Activated T-cell treated with anti-CD3 and anti-CD28 coated beads for 24 hours (primary cell): ENCODE measurements at places on chromosomes 2 and 18.

- DNase-seq, result no peak
These were observed 47.5 kb downstream of the FRZB start for GRCh38 chr2:182818925-182819324.

DNA sequence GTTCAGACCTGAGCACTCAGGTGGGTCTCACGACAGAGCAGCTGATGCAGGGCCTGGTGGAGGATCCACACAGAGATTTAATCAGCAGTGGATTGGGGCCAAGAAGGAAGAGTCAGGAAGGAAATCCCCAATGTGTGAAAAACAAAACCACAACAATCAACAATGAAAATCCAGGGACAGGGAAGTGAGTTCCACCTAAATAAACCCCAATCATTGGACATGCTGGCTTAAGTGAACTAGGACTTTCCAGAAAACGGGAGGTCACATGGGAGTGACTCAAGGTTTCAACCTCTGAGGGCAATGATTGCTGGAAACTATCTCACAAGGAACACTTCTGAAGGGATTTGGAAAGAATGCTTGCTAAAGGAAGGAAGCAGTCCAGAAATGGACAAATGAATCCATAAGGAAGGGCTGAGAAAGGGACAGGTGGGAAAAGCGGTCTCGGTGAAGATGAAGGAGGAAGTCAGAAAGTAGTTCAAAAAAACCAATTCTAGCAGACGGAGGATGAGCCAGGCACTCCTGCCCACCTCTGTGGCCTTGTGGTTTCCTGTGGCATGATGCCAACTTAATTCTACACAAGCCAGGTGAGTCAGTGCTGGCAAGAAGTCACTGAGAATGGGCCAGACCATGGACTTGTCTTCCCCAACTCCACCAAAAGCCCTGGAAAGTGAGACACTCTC, 15.4 kb upstream of the XDH start:
- DNase-seq, result peak; percentile 26

GRCh38 chr18:39845631-39846030, 2109.4 kb upstream of the PIK3C3 start:
- DNase-seq, result no peak

GRCh38 chr2:207317378-207317984, 151.7 kb upstream of the KLF7 start:
- DNase-seq, result no peak

GRCh38 chr2:18404708-18405107, 155.7 kb downstream of the RDH14 start:
- DNase-seq, result no peak

- DNase-seq, result no peak
These were observed 248.6 kb downstream of the BCL2 start for GRCh38 chr18:63070767-63071502.

GRCh38 chr2:96412307-96413258, 77.0 kb downstream of the NCAPH start:
- DNase-seq, result no peak

DNA sequence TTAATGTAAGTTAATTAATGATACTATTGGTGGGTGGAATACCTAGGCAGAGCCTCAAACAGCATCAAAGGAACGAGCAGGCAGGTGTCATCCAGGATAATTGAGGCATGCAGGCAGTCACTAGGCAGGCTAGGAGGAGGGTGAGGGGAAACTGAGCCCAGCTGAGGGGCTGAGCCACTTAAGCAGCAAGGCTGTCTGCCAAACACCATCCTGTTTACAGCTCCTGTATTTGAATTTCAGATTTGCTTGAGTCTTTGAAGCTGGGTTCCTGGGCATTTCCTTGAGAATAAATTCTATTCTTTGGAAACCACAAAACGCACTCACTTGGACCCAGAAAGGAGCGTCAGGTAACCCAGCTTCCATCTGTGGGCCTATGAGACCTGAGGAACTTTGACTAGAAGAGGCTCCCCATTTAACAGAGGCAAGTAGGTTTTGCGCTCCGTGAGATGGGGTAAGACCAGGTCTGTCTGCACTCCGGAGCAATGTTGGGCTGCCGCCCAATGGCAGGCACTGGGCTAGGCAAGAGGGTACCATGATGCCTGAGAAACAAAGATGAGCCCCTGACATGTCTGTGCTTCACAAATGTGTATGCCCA, 2.0 kb downstream of the EDAR start:
- DNase-seq, result peak; percentile 19

DNA sequence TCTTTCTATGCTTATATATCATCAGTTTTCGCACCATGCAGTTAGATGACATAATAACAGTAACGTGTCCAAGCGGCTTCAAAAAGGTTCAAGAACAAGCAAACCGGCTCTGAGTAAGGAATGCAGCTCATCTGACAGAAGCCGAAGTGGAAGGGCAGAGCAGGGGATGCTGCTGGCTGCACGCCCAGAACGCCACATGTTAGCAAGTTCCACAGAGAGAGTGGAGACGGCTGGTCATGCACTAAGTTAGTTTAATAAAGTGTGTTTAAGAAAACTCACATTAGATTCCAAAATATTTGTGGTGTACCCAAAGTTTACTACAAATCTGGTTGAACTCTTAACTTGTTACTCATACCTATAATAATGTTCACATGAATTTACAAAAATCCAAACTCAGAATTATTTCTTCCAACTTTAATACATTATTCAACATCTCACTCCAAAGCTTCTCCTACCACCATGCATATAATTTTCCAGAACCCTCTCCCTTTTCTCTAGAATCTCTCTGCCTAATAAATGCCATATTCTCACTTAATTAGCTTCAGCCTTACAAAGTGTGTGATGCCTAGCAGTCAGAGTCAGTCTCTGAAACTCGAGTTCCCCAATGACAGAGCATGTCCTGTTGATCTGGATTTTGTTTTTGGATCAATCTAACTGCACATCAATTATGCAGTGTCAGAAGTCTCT, 170.0 kb downstream of the DNAH7 start:
- DNase-seq, result no peak

- no peak for DNase-seq
These were observed 201.7 kb downstream of the MREG start for GRCh38 chr2:215811409-215812345.

DNA sequence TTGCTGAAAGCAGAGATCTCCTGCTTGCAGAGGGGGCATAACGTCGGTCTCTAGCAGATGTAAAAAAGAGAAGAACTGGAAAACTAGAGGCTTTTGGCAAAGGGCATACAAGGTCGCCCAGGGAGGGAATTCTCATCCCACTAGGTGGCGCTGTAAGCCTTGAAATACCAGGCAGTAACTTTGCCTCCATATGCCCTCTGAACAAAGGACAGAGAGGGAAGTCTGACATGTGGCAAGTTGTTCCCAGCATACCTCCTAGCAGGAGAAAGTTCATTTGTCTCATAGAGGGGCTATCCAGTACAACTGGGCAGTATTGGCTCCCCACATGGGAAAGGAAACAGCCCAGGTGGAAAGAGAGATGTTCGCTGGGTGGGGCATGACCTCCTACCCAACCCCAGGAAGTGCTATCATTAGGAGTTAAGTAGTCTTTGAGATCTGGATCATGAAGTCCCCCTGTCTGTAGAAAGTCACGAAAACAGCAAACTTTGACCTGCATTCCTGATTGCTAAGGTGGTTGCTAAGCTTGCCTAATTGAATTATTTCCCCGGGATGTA, 39.9 kb downstream of the STK17B start:
- DNase-seq, result peak; percentile 57

DNA sequence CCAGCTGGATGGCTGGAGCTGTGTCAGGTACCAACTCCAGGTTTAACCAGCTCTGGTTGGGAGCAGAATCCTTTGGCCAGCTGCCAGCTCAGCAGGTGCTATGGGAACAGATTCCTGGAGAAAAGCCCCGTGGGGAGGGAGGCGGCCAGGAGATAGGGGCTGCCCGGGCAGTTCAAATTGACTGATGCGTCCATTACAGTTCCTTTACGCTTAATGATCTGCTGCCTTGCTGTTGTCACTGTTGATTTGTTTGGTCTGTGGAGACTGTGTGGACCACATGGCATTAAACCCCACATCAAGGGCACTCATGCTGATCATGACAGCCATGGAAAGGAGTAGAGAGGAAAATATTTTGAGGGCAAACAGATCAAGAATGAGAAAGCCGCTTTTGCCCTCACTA, 200.0 kb downstream of the TSN start:
- DNase-seq, result no peak

GRCh38 chr2:140865837-140866236, 1265.0 kb downstream of the LRP1B start:
- DNase-seq, result no peak

GRCh38 chr2:127674241-127675209, 805 bp downstream of the LIMS2 start:
- no peak for DNase-seq

GRCh38 chr2:43178602-43179542, 47.5 kb downstream of the ZFP36L2 start:
- DNase-seq, result no peak

DNA sequence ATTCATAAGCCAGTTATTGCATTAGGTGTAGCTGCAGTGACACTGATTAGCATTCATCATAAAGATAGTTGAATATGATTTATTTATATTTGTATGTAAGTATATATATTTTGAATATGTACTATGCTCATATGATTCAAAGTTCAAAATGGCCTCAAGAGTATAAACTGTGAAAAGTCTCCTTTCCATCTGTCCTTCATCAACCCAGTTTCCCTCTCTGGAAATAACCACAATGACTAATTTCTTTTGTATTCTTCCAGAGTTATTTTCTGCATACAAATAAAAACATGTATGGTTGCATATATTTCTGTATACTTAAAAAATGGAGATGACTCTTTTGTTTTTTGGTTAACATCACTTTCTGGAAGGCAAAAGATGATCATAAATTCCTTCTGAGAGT, 95.2 kb downstream of the CAMKMT start:
- DNase-seq, result no peak

- DNase-seq, result no peak
These were observed 7.3 kb downstream of the ACKR3 start for GRCh38 chr2:236576953-236577352.

- DNase-seq, result no peak
These were observed 106.2 kb upstream of the DLX2 start for GRCh38 chr2:172208791-172209325.

DNA sequence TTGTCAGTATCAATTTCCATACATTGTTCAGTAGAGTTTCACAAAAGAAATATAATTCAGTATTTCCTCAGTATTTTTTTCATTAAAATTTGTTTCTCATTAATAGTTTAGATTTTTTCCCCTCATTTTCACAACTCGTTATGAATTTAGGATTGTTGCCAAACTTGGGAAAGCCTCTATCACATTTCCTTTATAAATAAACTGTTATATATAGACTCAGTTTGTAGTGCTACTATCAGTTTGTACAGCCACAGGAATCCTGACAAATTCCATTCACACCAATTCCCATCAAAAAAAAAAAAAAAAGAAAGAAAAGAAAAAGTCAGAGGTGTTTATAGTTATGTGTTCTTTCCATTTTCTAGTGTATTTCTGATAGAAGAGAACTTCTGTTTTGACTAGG, 123.3 kb upstream of the DCC start:
- no peak for DNase-seq

DNA sequence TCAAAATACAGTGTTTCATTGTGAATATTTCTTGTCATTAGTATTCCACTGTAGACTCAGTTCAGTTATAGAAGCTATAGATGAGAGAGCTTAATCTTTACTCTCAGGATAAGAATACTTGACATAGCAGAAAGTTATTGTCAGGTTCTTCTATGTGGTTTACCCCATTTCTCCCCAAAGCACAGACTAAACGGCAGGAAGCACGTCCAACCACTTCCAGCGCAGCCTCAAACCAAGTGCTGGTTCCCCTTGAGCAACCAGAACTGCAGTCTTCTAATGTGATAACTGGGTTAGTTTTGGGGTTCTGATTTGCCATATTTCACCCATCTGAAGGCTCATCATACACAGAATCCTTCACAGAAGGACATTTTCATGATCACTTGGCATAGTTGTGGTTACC, 324.7 kb downstream of the SLC8A1 start:
- DNase-seq, result no peak

- no peak for DNase-seq
These were observed 664 bp downstream of the NETO1 start for GRCh38 chr18:72866901-72867745.

GRCh38 chr2:43349904-43350303, 123.5 kb upstream of the ZFP36L2 start:
- no peak for DNase-seq

DNA sequence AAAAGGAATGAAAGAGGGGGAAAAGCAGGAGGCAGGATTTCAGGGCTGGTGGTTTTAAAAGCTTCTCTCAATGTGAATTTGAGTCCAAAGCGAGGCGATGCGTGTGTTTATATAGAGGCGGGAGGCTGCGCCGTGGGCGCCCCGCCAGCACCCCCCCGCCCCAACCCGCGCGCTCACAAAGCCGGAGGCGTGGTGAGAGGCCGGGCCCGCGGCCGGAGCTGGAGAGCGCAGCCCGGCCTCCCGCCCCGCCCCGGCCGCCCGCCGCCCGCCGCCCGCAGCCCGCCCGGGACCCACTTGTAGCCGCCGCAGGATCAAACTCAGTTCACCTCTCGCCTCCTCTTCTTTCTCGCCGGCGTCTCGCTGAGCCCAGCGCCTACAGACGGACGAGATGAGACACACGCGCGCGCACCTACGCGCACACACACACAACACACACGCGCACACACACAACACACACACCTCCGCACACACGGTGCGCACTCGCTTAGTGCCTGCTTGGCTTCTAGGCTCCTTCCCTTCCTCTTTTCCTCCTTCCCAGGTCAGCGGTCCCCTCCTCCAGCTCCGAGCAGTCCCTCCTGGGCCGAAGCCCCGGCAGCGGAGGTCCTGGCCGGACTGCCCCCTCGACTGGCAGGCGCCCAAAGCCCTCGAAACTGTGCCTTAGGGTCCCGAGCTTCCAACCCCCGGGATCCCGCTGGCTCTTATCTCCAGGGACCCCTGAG, 1.3 kb upstream of the CYP26B1 start:
- DNase-seq, result no peak

DNA sequence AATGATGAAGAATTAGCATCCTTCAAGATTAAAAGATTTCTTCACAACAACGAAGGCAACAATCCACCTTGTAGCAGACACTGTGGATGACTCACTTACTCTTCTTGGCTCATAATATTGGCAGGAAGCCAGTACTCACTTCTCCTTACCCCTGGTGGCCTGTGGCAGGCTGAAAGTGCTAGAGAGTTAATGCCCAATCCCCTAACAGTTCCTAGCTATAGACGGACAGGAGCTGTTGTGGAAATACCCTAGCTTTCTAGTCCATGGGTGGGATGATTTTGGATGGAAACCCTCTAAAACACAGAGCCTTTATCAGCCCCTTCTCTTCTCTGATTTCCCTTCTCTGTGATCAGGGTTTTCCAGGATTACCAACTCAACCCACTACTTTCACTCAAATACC, 128.6 kb upstream of the NYAP2 start:
- no peak for DNase-seq

DNA sequence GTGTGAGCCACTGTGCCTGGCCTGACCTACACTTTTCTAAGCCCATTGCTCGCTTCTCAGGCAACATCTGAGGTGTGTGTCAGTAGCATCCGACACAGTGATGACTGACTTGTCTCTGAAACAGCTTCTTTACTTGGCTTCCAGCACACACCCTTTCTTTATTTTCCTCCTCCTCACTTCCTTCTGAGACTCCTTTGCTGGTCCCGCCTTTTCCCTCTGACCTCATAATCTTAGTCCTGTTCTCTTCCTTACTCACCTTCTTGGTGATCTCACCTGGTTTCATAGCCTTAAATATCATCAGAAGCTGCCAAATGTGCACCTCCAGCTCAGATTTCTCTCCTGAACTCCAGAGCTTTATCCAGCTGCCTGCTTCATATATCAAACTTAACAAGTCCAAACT, 66.6 kb upstream of the PELI1 start:
- no peak for DNase-seq

GRCh38 chr2:128738446-128739110, 419.9 kb upstream of the HS6ST1 start:
- no peak for DNase-seq

GRCh38 chr18:6901286-6901926, 171.9 kb downstream of the ARHGAP28 start:
- DNase-seq, result no peak
